ENCODE measurements at places on chromosomes 5 and 9.

DNA sequence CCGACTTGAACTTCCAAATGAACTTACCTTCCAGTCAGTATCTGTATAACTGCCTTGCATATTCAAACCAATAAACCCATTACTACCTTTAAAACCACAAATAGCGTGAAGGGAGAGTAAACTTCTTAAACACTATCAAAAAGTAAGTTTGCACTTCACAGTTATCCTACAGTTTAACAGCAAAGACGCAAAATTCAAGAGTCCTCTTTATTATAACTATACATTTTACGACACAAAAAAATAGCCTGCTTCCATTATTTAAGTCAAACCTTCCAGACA is 1.8 kb downstream of the PTBP3 start:
- peak; percentile 18 for DNase-seq

DNA sequence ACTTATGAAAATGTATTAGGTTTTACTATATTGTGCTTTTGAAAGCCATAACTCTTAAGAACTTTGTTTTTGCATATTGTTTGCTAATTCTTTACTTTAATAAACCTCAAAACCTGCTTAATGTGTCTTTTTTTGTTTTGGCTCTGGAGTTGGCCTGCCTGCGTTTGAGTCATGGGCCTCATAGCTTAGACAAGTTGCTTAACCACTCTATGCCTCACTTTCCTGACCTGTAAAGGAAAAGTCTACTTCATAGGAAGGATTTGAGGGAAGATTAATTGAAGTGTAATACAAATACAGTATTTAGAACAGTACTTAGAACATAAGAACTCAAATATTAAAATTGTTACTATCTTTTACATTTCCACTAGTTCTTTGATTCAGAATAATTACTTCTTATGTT is 10.3 kb downstream of the SMIM32 start:
- DNase-seq, result no peak

- peak; percentile 73 for DNase-seq
Measured at GRCh38 chr5:74020503-74020902, 394.5 kb downstream of the ARHGEF28 start.

DNA sequence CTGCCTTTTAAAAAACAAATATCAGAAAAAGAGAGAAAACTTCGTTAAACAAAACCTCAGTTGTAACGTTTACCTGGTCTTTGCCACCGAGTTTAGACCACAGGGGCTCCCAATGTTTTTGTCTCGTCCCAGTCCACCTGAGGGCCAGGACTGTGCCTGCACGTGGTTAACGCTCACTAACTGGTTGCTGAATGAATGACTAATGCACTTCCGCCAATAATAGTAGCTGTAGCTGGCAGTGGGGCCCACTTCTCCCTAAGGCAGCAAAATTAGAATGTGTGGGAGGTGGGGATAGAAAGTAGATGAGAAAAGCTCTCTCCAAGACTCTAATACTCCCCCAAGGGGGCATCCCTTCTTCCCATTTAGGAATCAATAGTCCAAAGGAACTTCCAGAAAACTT is 29.1 kb upstream of the MED27 start:
- no peak for DNase-seq

DNA sequence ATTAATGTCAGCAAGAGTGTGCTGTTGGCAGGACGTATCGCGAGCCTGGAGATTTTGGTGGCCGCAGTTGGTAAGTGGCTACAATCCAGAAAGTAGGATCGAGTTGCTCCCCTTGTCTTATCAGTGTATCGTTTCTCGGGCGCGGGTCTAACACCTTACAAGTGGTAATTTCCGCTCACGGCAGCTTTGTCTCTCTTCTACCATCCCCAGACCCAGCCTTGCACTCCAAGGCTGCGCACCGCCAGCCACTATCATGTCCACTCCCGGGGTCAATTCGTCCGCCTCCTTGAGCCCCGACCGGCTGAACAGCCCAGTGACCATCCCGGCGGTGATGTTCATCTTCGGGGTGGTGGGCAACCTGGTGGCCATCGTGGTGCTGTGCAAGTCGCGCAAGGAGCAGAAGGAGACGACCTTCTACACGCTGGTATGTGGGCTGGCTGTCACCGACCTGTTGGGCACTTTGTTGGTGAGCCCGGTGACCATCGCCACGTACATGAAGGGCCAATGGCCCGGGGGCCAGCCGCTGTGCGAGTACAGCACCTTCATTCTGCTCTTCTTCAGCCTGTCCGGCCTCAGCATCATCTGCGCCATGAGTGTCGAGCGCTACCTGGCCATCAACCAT is 1.1 kb downstream of the PTGER4 start:
- no peak for DNase-seq

GRCh38 chr5:5751498-5751897 is 329.0 kb downstream of the ICE1 start:
- DNase-seq, result no peak

DNA sequence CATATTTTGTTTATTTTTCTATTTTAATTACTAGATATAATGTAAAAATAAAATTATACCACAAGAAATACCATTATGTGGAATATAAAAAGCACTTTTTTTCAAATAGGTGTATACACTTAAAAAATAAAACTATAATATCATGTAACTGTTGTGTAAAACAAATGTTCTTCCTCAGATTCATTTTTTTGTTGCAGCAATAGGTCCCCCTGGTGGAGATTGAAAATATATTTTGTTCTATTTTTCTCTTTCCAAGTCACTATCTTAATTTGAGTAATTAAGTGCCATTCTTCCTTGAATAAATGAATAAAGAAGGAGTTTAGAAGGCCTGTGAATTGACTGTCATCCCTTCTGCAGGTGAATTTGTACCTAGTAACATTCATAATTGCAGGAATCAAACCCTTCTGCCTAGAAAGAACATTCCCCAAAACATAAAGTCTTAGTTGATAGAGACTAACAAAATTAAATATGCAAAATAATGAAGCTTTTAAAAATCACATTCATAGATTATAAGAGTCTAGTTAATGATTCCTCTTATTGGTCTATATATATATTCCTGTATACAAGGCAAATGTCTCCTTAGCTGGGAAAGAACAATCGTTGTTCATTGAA is 23.4 kb downstream of the CETN3 start:
- no peak for DNase-seq

DNA sequence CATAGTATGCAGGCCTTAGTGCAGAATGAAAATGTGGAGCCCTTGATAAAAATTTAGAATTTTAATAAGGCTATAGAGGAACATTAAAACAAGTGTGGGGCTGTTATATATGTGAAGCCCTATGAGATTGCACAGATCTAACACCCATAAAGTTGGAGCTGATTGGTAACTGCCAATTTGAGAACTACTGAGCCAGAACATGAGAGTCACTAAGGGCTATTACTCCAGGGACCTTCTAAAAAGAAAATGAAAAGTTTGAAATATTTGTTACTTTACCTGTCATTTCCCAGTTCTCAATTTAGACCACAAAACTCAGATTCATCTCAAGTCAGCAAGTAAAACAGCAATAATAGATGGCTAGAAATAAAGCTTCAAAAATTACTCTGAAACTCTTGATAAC is 898.6 kb downstream of the TLE1 start:
- DNase-seq, result no peak

DNA sequence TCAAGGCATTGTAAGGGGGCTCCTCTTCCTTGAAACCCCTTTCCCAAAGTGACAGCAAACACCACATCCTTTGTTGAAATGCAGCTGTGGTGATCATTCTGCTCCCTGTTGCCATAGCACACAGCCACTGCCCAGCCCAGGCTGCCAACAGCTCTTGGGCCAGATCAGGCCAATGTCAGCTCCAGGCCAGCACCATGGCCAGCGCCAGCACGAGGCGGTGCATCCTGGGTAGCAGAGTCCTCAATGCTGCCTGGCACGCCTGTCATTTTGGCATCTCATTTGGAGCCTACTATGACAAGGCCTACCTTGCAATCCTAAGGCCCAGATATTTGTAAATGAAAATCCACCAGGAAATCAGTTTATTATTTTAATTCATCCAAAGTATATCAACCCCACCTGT is 390.6 kb downstream of the DNAH5 start:
- no peak for DNase-seq

GRCh38 chr5:29037716-29038115 is 1999.3 kb upstream of the CDH9 start:
- no peak for DNase-seq

GRCh38 chr9:69221036-69221435 is 47.0 kb downstream of the TJP2 start:
- DNase-seq, result no peak

DNA sequence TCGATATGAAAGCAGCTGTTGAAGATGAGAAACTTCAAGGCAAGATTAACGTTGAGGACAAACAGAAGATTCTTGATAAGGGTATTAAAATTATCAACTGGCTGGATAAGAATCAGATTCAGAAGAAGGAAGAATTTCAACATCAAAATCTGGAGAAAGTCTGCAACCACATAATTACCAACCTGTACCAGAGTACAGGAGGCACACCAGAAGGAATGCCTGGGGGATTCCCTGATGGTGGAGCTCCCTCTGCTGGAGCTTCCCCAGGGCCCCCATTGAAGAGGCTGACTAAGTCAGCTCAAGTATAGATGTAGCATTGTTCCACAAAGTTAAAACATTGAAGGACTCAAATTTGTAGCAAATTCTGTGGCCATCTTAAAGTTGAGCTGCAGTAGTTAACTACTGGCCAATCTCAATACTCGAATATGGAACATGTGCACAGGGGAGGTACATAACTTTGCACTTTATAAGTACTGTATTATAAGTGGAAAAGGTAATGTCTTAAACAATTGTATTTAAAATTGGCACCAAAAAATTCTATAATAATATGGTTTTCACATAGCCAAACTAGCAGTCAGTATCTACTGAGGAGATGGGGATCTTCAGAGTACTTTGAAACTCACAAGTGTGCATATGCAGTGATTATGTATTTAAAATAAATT is 237.5 kb downstream of the CHSY3 start:
- no peak for DNase-seq

GRCh38 chr5:19739671-19740070 is 248.3 kb downstream of the CDH18 start:
- DNase-seq, result no peak

DNA sequence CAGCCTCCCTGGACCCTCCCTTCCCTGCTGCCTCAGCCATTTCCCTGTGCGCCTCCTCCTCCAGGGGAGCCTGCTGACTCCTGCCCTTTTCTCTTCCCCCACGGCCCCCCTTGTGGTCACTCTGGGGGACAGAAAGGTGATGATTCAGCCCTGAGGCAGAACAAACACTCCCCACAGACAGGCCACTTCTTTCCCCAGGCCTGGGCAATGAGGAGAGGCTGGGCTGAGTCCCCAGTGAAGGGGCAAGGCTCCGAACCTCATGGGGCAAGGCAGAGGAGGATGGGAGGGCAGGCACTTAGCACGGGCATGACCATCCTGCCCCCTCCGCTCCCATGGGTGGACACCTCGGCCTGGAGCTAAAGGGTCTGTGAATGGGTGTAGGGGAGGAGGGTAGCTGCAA is 21.0 kb downstream of the CSF1R start:
- DNase-seq, result no peak

- peak; percentile 54 for DNase-seq
Measured at GRCh38 chr9:125749951-125750626, 2.9 kb downstream of the PBX3 start.

- DNase-seq, result no peak
Measured at GRCh38 chr5:88967633-88968585, 84.9 kb upstream of the MEF2C start.

- no peak for DNase-seq
Measured at GRCh38 chr5:9625731-9626130, 4.4 kb downstream of the TAS2R1 start.
